CD8-positive, alpha-beta memory T cell (primary cell): ENCODE measurements at places on chromosomes 16 and 17. TPM values are rescaled to one million over a fixed set of nuclear protein-coding genes. Genes with fewer than 3 reads are reported as not detected.

- DNase-seq, result no peak
- H3K36me3 ChIP-seq, result no peaks in the 10 kb centered on the region
- H3K4me3 ChIP-seq, result no peak overlapping the region
These were observed 18.1 kb upstream of the NUP93 start for GRCh38 chr16:56711862-56712261.

GRCh38 chr16:67019171-67019570 is 9.8 kb upstream of the CBFB start:
- no peaks in the 10 kb centered on the region for H3K27me3 ChIP-seq
- no peak overlapping the region for H3K4me3 ChIP-seq
- no peaks in the 10 kb centered on the region for H3K36me3 ChIP-seq
- H3K27ac ChIP-seq, result no peak overlapping the region

DNA sequence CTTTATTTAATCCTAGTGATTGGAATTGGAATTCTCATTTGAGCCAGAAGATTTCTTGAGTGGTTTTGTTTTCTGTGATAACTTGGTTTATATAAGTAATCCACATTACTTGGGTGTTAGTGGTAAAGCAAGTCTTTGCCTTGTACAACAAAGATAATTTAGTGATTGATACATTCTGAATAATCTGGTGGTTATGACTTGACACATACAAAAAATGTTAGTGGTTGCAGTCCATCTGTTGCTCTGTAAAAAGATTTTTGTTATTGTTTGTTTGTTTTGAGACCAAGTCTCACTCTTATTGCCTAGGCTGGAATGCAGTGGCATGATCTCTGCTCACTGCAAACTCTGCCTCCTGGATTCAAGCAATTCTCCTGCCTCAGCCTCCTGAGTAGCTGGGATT is 13.2 kb downstream of the OMG start:
- H3K27ac ChIP-seq, result no peak overlapping the region
- no peak for DNase-seq

DNA sequence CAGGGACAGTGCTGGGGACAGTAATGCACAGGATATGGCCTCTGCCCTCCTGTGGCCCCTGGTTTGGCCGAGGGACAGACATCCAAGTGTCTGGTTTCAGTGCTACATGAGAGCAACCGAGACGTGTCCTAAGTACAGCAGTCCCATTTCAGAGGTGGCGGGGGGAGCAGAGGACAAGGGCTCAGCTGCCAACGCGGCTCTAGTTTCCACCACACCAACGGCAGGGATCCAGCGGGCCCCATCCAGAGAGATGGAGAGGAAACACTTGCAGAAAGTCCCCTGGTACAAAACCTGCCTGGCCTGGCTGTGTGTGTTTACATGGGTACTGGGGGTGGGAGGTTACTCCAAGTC is 125.8 kb upstream of the SMURF2 start:
- peaks cover 2% of the 10 kb centered on the region for H3K4me1 ChIP-seq
- H3K4me3 ChIP-seq, result no peak overlapping the region
- H3K27ac ChIP-seq, result no peak overlapping the region
- no peaks in the 10 kb centered on the region for H3K27me3 ChIP-seq

GRCh38 chr17:29444589-29444988 is 54.4 kb downstream of the TAOK1 start:
- H3K27ac ChIP-seq, result no peak overlapping the region
- no peak overlapping the region for H3K4me3 ChIP-seq
- H3K4me1 ChIP-seq, result peaks cover 23% of the 10 kb centered on the region
- no peaks in the 10 kb centered on the region for H3K27me3 ChIP-seq

DNA sequence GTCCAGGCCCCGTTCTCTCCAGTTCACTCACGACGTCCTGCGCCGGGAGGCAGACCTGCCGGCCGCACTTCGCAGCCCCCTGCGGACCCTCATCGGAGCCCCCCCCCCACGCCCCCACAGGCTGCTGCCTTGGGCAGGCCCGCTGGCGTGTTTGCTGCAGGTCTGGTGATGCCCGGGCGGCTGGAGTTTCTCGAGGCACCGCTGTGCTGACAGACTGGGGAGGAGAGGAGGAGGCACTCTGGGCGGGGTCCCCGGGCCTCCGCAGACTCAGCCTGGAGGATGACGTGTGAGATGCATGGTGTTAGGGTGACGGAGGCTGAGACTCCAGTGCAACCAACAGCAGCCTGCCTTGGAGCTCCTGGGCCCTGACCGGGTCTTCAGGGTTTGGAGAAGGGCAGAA is 24.1 kb downstream of the BAIAP2 start:
- H3K36me3 ChIP-seq, result no peaks in the 10 kb centered on the region
- H3K4me1 ChIP-seq, result no peaks in the 10 kb centered on the region
- no peak for DNase-seq
- no peaks in the 10 kb centered on the region for H3K27me3 ChIP-seq

DNA sequence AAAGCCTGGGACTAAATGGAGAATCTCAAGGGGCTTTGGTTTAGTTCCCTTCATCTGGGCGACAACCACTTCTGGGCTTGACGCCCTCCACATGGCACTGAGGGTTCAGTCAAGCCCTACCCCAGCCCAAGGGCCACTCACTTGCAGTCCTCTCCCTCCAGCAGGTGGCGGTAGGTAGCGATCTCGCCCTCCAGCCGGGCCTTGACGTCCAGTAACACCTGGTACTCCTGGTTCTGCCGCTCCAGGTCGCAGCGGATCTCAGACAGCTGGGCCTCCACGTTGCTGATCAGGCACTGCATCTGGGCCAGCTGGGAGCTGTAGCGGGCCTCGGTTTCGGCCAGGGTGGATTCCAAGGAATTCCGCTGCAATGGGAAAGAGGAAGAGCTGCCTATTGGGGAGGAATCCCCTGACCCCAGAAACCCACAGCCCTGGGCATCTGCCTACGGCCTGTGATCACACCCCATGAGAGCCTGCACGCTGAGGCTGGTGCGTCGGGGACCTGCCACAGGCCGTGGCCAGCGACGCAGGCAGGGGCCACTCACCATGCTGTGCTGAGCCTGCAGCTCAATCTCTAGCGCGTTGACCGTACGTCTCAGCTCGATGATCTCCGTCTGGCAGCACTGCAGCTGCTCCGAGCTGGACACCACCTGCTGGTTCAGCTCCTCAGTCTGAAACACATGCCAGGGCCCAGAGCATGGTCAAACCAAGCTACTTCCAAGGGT is 2.7 kb downstream of the KRT36 start:
- no peaks in the 10 kb centered on the region for H3K36me3 ChIP-seq
- no peak overlapping the region for H3K4me3 ChIP-seq
- no peaks in the 10 kb centered on the region for H3K27me3 ChIP-seq
- no peak for DNase-seq
- H3K27ac ChIP-seq, result no peak overlapping the region
- no peaks in the 10 kb centered on the region for H3K4me1 ChIP-seq

GRCh38 chr16:21197112-21197511 is 14.3 kb downstream of the ZP2 start:
- H3K36me3 ChIP-seq, result no peaks in the 10 kb centered on the region
- H3K4me3 ChIP-seq, result no peak overlapping the region
- H3K27ac ChIP-seq, result no peak overlapping the region
- DNase-seq, result no peak
- no peaks in the 10 kb centered on the region for H3K4me1 ChIP-seq

DNA sequence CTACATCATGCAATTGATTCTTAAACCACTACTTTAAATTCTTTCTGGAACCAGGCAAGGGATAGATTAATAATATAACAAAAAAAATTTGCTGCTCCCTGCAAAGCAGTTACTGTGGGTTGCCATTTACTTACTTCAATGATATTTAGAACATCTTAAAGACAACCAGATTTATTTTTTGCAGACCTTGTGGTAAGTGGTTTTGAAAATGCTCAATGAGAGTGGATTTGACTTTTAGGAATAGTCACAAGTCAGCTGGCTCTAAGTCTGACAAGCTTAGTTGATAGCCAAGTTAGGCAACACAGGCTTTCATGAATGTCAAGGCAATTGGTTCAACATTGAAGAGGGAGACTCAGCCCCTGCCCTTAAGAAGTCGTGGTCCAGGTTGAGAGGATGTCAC is 11.8 kb downstream of the MARCHF10 start:
- H3K4me1 ChIP-seq, result no peaks in the 10 kb centered on the region

- peaks cover 14% of the 10 kb centered on the region for H3K4me1 ChIP-seq
- peaks cover 15% of the 10 kb centered on the region for H3K36me3 ChIP-seq
- no peak for DNase-seq
- H3K4me3 ChIP-seq, result no peak overlapping the region
- H3K27me3 ChIP-seq, result no peaks in the 10 kb centered on the region
These were observed 6.2 kb downstream of the SP2 start for GRCh38 chr17:47902039-47902744.

The EMP2 gene
- not detected for total RNA-seq

The SSTR5 gene
- not detected for total RNA-seq

The TBC1D3 gene
- total RNA-seq, result not detected

The TOM1L1 gene
- total RNA-seq, result not detected

The IRX6 gene
- not detected for total RNA-seq

The CRHR1 gene
- not detected for total RNA-seq
